ENCODE measurements at places on chromosomes 6 and 20.

DNA sequence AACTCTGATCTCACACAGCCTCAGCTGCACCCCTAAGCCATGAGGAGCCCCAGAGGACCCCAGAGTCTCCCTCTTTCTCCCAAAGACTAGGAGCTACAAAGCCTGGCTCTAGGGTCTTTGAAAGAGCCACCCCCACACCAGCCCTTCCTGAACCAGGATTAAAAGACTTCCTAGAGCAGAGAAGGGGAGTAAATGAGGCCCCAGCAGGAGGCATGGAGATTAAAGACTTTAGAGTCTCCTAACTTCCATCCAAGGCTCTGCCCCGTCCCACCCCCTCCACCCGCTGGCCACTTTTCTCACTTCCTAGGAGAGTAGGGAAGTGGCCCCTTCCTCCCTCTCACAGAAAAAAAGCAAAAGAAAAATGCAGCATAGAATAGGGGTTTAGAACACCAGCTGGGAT lies 1.7 kb downstream of the PREX1 start:
- no peak for DNase-seq

DNA sequence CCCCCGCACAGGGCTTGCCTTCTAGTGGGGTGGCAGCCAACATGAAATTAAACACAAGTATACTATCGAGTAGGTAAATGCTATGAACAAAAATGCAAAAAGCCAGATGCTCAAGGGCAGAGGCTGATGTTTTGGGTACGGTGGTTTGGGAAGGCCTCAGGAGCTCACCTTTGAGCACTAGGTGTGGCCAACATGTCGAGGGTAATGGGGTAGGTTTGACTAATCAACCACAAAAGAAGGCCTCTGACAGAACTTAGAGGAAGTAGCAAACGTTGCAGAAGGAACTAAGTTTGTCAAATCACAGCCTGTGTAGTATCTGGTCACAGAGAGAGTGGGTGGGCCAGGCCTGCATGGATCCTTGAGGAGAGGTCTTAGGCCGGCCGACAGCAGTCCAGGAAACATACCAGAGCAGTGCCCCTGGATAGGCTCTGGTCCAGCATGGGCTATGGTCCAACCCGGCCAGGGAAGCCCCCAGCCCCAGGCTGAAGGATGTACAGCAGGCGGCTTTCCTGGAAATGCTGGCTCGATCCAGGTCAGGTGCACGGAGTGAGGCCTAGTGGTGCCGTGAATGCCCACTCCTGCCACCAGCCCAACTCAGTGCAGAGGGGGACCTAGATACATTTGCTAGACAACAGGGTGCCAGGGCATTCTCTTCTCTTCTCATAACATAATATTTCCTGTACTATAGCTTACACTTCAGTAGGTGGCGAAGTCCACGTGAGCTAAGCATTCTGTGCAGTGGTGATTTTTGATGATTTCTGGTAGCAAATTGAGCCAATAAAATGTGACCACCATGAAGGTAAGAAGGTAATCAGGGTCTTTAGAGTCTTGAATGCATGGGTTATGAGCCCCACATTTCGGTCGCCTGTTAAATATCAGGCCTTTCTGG lies 56.3 kb upstream of the CD93 start:
- DNase-seq, result no peak

DNA sequence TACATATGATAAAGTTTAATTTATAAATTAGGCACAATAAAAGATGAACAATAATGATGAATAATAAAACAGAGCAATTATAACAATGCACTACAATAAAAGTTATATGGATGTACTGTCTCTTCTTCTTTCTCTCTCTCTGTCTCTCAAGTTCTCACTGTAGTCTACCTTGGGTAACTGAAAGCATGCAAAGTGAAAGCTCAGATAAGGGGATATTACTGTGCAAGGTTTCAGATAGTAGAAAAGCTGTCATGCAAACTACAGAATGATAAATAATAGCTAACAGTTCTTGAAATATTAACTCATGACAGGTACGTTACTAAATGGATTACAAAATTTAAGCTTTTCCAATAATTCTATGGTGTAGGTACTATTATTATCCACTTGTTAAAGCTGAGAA lies 311.9 kb upstream of the PRDM1 start:
- no peak for DNase-seq

GRCh38 chr6:119902681-119903080 lies 553.1 kb upstream of the MAN1A1 start:
- DNase-seq, result no peak

DNA sequence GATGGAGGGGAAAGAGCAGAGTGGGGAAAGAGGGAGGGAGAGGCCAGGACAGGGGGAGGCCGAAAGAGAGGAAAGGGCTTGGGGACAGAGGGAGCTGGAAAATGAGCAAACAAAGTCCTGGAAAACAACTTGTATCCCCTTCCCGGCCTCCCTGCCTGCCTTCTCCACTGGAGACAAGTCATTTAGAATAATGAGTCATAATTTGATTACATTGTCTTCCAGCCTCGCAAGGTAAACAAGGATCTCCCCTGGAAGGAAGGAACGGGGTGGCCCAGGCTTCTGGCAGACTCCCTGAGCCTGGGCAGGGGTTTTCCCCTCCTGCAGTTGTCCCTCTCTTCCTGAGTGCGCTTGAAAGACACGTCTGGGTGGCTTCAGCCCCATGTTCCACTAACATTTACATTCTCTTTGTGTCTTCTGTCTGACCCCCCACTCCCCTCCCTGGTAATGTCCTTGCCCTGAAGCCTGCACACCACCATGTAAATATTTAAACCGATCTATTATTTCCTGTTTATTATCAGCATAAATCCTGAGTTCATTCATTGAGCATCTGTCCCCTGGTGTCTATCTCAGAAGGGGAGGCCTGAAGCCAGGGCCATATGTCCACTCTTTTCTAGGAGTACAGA lies 12.1 kb upstream of the MRPS18A start:
- DNase-seq, result no peak

DNA sequence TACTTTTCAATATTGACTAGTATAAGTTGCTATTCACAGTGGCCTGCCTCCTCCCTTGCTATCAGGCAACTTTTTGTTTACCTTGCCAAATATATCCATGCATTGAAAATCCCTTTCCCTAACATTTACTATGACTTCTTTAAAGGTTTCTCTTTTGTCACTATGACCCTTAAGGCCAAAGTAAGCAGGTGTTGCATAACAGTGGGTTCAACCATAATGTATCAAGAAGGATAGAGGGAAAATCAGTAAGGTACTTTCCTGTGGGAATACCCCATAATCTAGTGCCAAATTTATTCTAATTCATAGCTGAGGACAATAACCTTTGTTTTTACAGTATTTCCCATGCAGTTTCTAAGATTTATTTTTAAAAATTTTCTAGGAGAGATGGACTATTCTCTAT lies 527.6 kb downstream of the CDKAL1 start:
- no peak for DNase-seq

DNA sequence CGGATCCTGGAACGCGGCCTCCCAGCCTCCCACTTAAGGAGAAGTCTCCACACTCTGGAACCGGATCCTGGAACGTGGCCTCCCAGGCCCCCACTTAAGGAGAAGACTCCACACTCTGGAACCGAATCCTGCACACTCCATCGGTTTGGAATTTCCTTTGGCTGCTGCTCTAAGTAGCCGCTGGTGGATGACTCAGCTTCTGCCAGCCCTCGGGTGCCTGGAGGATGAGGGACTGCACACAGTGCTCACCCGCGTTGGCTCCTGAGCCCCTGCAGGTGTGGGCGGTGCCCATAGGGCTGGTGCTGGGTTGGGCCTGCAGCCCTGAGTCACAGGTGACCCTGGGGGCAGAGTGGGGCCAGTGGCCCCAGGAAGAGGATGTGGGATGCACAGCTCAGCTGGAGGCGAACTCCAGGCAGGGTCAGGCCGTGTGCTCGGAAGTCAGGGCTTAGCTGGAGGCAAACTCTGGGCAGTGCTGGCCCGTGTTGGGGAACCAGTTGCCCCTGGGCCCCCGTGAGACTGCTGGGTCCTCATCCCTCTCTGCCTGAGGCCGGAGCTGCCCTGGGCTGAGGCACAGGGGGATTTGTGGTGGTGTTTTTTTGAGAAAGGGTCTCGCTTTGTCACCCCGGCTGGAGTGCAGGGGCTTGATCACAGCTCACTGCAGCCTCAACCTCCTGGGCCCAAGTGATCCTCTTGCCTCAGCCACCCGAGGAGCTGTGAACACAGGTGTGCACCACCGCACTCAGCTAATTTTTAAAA lies 13.9 kb upstream of the TNFRSF6B start:
- DNase-seq, result no peak

DNA sequence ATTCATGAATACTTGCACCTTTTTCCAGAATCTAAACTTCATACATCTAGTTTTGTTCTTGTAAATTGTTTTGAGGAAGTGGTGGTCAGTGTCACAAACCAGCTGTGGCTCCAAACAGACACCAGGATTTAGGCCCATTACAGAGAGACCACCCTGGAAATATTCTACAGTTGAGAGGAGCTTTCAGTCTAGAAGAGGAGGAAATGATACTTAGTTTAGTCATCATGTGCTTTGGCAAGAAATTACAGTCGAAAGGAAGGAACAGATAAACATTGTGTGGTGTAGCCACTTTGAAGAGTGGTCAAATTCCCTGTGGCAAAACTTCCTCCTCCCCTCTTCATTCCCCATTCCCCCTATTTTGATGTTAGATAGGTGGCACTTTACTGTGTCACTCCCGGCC lies 15.7 kb downstream of the DCBLD1 start:
- no peak for DNase-seq

Data from activated naive CD4-positive, alpha-beta T cell (primary cell).